CD4-positive, alpha-beta T cell treated with Interleukin-12 subunit alpha and Interleukin-12 subunit beta, for 1 hour (primary cell): ENCODE measurements at places on chromosomes 11 and 22.

GRCh38 chr11:85939099-85940015 is 84.2 kb downstream of the CCDC83 start:
- DNase-seq: no peak

- DNase-seq: no peak
Measured at GRCh38 chr11:108522318-108522717, 24.1 kb upstream of the POGLUT3 start.

GRCh38 chr11:28835317-28835716 is 727.1 kb downstream of the METTL15 start:
- DNase-seq: no peak

DNA sequence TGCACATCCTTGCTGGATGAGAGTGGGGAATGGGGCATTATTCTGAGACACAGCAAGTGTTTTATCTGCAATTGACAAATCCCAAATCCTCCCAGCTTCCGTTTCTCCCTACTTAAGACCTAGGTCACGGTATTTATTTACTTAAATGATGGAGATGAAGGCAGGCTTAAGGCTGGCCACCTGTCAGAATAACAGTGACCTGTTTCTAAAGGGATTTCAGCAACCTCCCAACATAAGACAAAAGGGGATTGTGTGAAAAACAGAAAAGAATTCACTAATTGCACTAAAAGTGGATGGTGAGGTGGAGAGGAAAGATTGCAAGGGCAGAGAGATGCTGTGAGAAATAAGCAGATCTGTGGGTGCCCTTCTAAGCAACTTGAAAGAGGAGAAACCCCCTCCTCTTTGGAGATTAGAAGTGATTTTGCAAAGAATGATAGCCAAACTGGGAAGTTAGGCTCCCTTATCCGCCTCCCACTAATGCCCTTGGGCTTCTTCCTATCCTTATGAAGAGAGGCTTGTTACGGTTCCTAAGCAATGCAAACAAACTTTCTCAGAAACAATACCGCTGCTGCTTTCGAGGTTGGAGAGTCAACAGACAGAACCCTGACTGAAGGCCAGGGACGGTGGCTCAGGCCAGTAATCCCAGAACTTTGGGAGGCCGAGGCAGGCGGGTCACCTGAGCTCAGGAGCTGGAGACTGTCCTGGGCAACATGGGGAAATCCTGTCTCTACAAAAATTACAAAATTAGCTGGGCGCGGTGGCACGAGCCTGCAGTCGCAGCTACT is 84.3 kb downstream of the ARL14EP start:
- no peak for DNase-seq

DNA sequence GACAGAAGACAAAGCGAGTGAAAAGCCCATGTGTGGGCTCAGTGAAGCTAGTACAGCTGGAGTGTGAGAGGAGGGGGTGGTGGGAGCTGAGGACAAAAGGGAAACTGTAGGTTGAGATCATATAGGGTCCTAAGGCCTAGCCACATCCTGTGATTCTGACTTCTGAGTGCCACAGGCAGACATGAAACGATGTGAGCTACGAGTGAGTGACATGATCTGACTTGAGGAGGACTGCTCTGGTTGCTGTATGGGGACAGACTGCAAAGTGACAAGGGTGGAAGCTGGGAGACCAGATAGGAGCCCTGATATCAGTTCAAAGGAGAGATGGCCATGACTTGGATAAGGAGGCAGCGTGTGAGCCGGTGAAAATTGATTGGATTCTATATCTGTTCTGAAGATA is 85.4 kb downstream of the MICAL2 start:
- DNase-seq: peak; percentile 63

DNA sequence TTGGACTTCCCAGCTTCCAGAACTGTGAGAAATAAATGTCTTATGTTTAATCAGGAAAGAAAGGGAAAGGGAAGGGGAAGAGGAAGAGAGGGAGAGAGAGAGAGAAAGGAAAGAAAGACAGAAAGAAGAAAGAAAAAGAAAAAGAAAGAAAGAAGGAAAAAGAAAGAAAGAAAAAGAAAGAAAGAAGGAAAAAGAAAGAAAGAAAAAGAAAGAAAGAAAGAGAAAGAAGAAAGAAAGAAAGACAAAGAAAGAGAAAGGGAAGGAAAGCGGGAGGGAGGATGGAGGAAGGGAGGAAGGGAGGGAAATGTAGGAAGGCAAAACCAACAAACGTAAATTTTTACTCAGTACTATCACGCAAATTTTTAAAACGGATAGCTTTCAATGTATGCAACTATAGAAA is 2281.8 kb downstream of the LRRC4C start:
- no peak for DNase-seq

DNA sequence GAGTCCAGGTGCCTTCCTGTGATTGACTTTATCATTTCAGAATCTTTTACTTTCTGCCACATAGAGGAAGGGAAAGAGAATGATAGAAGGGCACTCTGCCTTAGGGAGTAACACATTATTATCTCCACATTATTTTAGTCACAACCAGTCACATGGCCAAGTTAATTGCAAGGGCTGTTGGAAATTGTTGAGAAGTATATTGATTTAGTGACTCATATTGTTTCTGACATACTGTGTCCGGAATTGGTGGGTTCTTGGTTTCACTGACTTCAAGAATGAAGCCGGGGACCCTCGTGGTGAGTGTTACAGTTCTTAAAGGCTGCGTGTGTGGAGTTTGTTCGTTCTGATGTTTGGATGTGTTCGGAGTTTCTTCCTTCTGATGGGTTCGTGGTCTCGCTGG is 8.7 kb downstream of the OR51B4 start:
- no peak for DNase-seq

GRCh38 chr22:35352214-35353111 is 28.4 kb upstream of the HMOX1 start:
- peak; percentile 45 for DNase-seq

- no peak for DNase-seq
Measured at GRCh38 chr11:123145661-123146060, 49.4 kb downstream of the CLMP start.

DNA sequence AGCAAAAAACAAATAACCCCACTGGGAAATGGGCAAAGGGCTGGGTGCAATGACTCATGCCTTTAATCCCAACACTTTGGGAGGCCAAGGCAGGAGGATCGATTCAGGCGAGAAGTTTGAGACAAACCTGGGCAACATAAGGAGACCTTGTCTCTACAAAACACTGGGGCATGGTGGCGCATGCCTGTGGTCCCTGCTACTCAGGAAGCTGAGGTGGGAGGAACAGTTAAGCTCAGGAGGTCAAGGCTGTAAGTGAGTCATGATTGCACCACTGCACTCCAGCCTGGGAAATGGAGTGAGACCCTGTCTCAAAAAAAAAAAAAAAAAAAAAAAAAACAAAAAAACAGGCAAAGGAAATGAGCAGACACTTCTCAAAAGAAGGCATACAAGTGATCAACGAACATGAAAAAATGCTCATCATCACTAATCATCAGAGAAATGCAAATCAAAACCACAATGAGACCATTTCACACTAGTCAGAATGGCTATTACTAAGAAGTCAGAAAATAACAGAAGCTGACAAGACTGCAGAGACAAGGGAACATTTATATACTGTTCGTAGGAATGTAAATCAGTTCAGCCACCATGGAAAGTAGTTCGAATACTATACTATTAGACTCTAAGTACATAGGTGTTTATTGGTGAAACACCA is 48.2 kb upstream of the SMCO4 start:
- no peak for DNase-seq

DNA sequence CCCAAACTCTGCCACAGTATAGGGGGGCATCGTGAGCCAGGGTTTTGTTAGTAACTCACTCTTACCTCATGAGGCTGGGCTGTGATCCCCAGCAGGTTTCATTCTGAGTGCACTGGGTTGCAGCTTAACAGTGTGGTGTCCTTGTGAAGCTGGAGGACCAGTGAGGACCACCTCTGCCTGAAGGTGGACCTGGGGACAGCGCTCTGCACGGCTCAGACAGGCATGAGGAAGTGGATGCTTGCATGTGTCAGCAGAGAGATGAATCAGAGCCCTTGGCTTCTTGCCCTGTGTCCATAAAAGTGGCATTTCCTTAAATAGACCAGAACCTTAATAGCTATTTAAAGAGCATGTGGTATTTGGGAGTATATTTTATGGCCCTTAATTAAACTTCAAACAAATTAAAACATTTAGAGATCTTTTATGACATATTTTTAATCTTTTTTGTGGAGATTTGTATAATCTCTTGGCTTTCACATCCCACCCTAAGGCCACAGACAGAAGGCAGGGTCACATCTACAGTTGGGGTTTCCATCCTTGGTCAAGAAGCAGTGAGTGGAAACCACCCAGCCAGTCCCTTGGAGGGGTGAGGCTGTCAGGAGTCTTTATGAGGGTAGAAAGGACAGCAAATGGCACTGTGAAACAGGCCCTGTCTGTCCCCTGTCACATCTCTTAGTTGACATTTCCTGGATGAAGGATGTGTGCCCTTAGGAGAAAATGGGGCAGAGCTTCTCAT is 24.8 kb upstream of the ADORA2A start:
- no peak for DNase-seq
